ENCODE measurements at places on chromosomes 13 and 19.

DNA sequence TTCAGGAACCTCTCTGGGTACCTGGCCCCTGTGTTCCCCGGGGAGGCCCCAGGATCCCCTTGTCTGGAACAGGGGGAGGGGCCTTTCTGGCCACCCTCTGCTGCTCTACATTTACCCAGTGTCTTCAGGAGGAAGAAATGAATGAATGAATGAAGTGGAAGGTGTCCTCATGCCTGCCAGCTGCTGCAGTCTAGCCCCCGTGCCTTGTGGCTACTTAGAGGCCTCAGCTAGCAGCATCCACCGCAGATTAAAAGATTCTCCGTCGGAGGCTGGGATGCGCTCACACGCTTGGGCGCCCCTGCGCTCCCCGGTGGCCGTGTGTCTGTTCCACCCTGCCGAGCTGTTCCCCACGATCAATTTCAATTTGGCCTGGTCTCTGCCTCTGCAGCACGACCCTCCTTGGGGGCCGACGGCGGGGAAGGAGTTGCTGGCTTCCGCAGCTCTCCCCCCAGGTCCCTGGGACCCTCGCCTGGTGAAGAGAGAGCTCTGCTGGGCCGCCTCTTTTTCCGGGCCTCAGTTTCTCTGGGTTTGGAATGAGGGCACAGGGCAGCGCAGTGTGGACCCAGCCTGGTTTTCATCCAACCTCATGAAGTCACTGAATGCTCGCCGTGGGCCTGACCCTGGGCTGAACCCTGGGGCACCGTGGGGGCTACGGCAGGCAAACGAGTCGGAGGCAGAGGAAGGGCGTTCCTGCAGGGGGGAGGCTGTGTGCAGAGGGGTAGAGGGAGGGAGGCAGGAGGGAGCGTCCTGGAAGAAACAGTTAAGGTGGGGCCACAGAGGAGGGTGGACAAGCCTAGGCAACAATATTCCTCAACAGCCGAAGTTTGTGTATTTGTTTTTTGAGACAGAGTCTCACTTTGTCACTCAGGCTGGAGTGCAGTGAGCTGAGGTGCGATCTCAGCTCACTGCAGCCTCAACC is 28.3 kb downstream of the EFNA2 start:
- no peak for DNase-seq

GRCh38 chr13:60335531-60335930 is 61.5 kb upstream of the TDRD3 start:
- peak; percentile 38 for DNase-seq

- DNase-seq, result no peak
These were observed 41.5 kb downstream of the TMEM255B start for GRCh38 chr13:113800576-113800926.

GRCh38 chr19:46474211-46474610 is 2.8 kb upstream of the PNMA8A start:
- DNase-seq, result no peak

- no peak for DNase-seq
These were observed 370.4 kb downstream of the PCDH20 start for GRCh38 chr13:61045251-61045650.

DNA sequence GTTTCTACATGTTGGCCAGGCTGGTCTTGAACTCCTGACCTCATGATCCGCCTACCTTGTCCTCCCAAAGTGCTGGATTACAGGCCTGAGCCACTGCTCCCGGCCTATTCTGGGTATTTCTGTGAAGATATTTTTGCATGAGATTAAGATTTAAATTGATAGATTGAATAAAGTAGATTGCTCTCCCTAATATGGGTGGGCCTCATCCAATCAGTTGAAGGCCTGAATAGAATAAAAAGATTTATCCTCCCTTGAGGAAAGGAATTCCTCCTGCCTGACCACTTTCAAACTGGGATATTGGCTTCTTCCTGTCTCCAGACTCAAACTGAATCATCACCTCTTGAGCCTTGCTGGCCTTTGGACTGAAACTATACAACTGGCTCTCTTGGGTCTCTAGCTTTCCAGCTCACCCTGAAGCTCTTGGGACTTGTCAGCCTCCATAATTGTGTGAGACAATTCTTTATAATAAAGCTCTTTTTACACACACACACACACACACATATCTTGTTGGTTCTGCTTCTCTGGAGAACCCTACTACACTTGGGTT is 36.1 kb upstream of the CXCL17 start:
- DNase-seq, result no peak

DNA sequence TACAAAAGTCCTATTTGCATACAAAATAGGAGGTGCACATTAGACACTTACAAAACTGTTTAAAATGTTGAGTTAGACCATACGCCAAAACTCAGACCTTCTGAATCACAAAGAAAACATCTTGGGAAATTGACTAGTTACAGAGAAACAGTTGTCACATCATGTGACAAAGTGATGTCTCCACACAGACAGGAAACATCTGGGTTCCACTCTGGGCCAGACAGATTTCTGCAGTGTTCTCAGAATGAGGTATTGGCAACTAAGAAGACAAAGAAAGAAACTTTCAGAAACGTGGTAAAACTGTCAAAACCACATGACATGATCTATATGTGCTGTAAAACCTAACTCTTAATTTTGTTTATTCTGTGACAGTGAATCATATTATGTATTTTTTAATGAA is 6.7 kb downstream of the ZNF793 start:
- no peak for DNase-seq

- DNase-seq, result no peak
These were observed 19.2 kb upstream of the ZC3H13 start for GRCh38 chr13:46071590-46072249.

DNA sequence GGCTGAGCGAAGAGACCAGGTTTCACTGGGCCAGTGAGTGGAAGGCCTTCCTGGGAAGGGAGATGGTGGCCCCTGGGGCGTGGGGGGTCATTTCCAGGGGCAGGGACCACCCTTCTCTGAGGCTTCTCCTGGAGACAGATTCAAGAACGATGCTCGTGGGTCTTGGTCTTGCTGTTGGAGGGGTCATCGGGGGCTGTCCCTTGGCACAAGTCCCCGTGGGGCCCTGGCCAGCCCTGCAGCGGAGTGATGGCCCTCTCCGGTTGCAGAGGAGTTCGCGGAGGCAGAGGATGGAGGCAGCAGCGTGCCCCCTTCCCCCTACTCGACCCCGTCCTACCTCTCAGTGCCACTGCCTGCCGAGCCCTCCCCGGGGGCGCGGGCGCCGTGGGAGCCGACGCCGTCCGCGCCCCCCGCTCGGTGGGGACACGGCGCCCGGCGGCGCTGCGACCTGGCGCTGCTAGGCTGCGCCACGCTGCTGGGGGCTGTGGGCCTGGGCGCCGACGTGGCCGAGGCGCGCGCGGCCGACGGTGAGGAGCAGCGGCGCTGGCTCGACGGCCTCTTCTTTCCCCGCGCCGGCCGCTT is 4.8 kb downstream of the TTC9B start:
- DNase-seq, result no peak

DNA sequence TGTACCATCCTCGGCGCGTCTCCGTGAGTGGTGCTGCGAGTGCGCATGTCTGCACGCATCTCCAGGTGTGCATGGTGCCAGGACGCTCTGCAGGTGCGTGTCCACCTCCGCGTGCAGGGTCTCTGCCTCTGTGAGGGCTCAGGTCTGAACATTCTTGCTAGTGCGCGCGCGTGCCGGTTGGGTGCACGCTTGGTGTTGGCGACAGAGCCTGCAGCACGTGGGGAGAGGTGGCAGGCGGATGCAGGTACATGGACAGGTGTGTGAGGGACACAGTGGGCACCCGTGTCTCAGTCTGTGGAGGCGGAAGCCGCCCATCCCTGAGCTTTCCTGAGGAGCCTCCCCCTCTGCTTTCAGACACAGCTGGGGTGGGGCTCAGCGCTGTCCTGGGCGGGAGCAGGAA is 4.9 kb upstream of the OR10H2 start:
- no peak for DNase-seq

GRCh38 chr13:108860418-108860817 is 231.0 kb downstream of the MYO16 start:
- DNase-seq, result no peak

GRCh38 chr19:48934837-48935236 is 1.3 kb downstream of the DHDH start:
- no peak for DNase-seq

DNA sequence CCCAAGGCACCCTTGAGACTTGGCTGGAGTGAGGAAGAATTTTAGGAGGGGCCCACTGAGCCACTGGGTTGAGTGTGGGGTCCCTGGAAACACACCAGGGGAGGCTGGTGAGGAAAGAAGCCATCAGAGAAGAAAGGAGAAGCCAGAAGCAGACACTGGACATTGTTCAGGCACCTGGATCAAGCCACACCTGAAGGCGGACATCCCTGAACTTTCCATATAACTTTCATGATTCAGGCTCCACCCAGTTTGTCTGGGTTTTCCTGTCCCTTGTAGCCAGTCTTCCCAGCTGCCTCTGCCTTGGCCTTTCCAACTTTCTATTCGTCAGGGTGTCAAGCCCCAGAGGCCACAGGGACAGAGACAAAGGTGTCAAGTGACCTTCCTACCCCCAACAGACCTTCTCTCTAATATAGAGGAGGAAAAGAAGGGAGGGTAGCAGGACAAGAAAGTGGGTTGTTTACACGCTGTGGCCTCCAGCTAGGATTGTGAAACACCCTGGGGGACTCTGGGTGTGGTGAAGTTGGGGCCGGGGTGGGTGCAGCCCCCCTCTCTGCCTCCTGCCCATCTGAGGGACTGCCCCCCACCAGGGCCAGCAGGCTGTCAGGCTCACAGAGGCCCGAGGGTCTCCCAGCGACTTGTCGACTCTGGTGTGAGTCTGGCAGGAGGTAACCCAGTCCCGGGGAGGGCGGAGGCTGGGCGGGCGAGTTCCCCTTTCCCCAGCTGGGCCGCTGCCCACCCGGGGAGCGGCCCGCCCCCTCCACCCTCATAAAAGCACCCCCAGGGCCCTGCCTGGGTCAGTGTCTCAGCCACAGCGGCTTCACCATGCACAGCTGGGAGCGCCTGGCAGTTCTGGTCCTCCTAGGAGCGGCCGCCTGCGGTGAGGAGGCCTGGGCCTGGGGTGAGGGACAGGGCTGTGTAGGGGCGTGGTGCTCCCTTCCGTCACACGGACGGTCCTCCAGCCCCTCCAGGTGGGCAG is at the start of gene CFD:
Gene CFD, plus strand, starts transcription at position 797 of the 976 bp plus-strand sequence. Its CDS starts 26 bp downstream, at position 823.
- DNase-seq, result no peak

GRCh38 chr13:69857183-69857821 is 250.3 kb upstream of the ATXN8OS start:
- peak; percentile 25 for DNase-seq

- DNase-seq, result no peak
These were observed 7.0 kb upstream of the LSM14A start for GRCh38 chr19:34165295-34165738.

GRCh38 chr13:112178769-112179168 is 111.8 kb downstream of the SOX1 start:
- DNase-seq, result no peak

- DNase-seq, result no peak
These were observed 84.9 kb upstream of the ZNF536 start for GRCh38 chr19:30287259-30287658.

- DNase-seq, result no peak
These were observed 68.0 kb downstream of the SLC7A1 start for GRCh38 chr13:29527511-29527910.

DNA sequence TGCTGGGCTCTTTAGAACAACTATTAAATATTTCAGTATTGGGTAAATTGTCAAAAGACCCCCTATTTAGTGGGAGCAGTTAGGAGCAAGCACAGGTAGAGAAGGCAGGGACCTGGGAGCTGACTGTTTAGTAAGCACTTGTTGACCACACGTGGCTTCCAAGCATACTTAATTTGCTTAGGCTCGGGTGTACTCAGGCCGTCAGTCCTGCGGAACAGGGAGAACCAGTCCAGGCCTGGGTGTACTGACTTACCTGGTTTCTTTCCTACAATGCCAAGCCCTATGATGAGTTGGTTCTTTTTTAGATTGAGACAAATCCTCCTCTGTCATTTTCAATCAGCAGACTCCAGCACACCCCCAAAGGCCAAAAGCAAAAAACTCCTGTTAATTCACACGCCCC is 90.0 kb downstream of the WDFY2 start:
- no peak for DNase-seq

GRCh38 chr13:67557118-67557517 is 327.0 kb upstream of the PCDH9 start:
- DNase-seq, result no peak

DNA sequence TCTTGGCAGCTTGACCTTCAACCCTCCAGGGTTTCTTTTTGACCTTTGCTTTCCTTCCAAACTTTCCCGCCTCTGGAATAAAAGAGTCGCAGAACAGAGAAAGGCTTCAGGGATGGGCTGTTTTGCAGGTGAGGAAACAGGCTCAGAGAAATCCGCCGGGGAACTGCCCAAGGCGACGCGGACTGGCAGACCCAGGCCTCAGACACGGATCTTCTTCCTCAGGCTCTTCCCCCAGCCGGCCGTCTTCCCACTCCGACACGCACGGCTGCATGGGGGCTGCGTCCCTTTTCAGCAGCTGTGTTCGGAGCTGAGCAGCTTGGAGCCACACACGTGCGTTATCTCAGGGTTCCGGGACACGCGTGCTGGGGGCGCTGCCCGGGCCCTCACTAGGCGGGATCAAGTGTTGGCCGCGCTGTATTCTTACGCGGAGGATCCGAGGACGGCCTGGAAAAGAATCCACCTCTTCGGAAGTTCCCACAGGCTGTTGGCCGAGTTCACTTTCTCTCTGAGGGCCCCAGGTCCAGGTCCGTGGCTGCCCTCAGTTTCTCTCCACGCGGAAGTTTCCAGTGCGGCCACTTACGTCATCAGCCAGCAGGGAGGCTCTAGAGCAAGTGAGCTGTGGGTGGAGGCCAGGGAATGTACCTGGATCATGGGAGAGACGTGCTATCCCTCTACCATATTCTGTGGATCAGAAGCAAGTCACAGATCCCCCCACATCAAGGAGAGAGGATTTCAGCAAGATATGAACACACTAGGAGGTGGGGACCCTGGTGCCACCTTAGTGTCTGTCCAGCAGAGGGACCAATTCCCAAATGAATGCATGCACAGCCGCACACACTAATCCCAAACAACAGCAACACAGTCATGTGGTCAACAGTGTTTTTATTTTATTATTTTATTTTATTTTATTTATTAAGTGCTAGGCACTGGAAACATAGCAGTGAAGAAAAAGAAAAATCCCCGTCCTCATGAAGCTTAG is 100.4 kb downstream of the ING1 start:
- no peak for DNase-seq

DNA sequence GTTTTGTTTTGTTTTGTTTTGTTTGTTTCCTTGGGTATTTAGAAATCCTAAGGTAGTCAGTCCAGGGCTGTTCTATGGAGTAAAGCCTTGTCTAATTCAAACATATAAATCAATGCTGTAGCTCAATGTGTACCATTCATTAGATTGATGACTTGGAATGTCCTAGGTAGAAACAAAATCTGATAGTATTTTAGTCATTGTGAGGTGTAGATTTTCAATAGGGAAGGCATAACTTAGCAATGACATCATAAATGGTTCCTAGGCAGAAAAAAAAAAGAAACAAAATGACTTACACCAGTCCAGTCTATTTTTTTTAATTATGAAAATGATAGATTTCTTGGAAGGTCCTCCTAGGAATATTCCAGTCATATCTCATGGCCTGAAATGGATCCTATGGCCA is 189.9 kb downstream of the SPRY2 start:
- peak; percentile 7 for DNase-seq

DNA sequence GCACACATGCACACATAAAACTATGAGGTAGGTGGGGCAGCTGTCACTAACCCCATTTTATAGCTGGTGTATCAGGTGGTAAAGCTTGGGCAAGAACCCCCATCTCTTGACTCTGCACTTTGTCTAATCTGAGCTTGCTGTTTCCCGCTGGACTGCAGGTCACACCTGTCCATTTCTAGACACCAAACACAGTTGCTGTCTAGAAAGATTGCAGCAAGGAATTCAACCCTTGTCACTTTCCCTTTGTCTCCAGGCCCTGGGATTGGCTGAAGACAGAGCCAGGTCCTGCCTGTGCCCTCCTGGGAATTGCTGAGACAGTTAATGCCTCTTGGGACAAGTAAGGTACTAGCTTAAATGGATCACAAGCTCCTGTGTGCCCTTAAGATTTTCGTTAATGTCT is 83.8 kb downstream of the RNASEH2B start:
- no peak for DNase-seq

- DNase-seq, result no peak
These were observed 202.0 kb upstream of the IPO5 start for GRCh38 chr13:97751477-97751876.
